ENCODE measurements at places on chromosomes 11 and 22.

GRCh38 chr11:33438301-33438700, 181.1 kb downstream of the HIPK3 start:
- no peak for DNase-seq

GRCh38 chr11:33157103-33158027, 3.9 kb downstream of the CSTF3 start:
- no peak for DNase-seq

GRCh38 chr22:19220867-19221266, 42.3 kb upstream of the SLC25A1 start:
- DNase-seq: no peak

DNA sequence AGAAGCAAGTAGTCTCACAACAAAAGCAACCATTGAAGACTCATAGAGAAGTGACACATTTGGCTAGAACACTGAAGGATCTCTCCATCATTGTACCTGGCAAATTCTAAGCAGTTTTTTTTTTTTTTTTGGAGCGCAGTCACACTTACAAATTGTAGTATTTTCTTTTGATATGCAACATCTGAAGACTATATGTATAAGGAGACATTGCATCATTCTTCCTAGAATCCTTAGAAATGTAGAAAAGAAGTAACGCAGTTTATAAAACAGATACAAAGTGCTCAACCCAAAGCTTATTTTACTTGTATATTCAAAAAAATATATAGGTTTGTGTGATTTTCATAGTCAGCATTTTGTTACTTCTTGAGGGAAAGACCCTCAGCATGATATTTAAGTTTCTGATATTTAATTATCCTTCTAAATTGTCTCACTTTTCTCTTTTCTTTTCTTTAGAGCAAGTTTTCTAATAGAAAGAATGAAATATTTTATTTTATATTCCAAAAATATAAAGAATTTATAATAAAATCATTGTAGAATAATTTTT, 20.0 kb downstream of the KDM4D start:
- no peak for DNase-seq

DNA sequence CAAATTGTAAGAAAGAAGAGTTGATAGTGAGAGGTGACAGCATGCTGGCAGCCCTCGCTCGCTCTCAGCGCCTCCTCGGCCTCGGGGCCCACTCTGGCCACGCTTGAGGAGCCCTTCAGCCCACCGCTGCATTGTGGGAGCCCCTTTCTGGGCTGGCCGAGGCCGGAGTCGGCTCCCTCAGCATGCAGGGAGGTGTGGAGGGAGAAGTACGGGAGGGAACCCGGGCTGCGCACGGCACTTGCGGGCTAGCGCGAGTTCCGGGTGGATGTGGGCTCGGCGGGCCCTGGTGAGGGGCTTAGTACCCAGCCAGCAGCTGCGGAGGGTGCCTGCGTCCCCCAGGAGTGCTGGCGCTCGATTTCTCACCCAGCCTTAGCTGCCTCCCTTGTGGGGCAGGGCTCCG, 539.7 kb upstream of the CCDC179 start:
- no peak for DNase-seq

DNA sequence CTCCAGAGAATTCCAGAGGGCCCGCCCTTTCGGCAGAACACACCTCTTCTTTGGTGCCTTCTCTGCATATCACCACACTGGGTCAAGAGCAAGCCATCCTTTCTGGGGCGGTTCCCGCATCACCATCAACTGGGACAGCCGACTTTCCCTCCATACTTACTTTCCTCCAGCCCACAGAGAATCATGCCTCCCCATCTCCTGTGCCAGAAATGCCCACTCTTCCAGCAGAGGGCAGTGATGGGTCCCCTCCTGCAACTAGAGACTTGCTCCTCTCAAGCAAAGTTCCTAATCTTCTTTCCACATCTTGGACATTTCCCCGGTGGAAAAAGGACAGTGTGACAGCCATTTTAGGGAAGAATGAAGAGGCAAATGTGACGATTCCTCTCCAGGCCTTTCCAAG, 157.7 kb downstream of the C11orf91 start:
- peak; percentile 21 for DNase-seq

Data from left renal cortex interstitium (tissue), 4 donors.